ENCODE measurements at places on chromosomes 2 and 18. TPM values are rescaled to one million over a fixed set of nuclear protein-coding genes. Genes with fewer than 3 reads are reported as not detected.
A peak's percentile ranks its signal among the peaks of the same experiment; 100 is the strongest.

DNA sequence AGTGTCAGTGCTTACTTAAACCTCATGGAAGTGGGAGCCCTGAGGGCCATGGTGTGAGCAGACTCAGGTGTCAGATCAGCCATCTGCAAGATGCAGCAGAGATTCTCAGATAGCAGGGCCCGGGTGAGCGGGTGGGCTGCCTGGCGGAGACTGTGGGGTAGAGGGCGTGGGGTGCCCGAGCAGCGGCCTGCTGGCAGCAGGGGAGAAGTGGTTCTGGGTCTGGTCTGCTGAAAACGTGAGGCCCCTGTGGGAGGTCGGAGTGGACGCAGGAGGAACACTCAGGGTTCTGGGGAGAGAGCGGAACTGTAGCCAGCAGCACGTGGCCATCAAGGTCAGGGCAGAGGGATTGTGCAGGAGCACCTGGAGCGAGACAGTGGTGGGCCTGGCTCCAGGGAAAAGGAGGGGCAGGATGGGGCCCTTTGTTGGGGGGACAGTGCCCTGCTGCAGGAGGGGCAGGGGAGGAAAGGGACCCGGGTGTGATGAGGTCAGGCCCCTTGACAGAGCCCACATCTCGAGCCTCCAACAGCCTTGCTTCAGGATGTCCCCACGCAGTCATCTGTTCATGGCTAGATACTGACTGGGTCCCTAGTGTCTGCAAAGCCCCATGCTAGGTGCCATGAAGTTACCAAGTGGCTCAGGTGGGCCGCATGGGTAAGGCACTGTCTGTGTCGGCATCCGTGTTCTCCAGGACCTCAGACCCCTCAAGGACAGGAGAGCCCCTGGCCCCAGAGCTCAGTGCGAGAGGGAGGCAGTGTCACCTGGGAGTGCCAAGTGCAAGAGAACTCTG, 2.7 kb upstream of the ESPNL start:
- DNase-seq: no peak

- DNase-seq: no peak
These were observed 119.1 kb upstream of the KLF7 start for GRCh38 chr2:207284556-207285472.

- no peak for DNase-seq
These were observed 89.7 kb downstream of the ICOS start for GRCh38 chr2:204026294-204026693.

GRCh38 chr18:35050028-35050546, 8.9 kb downstream of the MAPRE2 start:
- peak; percentile 47 for DNase-seq

DNA sequence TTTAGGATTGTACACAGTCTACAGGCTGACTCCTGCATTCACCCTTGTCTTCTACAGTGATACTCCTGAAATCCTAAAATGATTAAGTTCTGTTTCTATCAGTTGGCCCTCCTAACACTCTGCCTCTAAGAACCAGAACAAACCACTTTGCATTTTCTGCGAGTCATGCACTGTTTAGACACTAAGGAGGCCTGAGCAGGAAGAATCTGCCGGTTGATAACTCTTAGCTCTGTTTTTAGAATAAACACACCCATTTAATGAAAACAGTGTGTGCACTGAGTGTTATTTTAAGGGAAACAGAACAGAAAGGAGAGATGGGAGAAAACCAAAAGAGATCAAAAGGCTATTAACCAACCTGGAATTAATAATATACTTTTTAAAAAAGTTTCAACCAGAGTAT, 22.9 kb upstream of the SSB start:
- no peak for DNase-seq

The SERPINB4 gene
- not detected for total RNA-seq

The CTNNA2 gene
- total RNA-seq: 15.5 TPM

Measured in cardiac muscle cell (in vitro differentiated cells and primary cell).